Tibial nerve (tissue), 4 donors: ENCODE measurements at places on chromosomes 13 and 19.
A peak's percentile ranks its signal among the peaks of the same experiment; 100 is the strongest.

DNA sequence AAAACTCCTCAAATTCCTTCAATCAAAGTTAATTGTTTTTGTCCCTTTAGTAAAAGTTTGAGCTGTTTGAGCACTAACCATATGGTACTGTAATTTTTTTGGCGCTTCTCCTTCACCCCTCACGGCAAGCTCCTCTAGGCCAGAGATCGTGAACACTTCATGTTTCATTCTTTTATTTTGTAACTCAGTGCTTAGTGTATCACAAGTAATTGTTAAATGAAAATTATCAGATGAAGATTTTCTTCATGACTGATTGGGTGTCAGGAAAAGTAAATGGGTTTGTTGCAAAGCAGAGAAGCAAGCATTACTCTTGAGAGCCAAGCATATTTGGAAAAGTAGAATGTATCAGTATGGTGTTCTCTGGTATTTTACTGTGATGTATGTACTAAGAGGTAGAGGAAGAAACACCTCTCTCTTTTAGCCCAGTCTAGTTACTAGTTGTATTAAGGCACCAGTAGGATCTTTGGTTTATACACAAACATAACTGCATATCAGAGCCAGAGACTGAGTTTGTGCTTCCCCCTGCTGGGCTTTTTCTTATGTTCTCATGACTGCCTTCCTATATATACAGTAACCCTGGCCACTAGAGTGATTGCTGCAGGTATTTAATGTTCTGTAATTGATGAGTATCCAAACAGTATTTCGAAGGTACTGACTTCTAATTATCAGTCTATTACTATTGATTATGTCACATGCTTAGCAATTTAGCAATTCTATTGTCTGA, 202.3 kb upstream of the KLHL1 start:
- H3K4me3 ChIP-seq, result no peak overlapping the region
- H3K27ac ChIP-seq, result no peak overlapping the region
- no peaks in the 10 kb centered on the region for H3K27me3 ChIP-seq
- DNase-seq, result no peak
- H3K36me3 ChIP-seq, result no peaks in the 10 kb centered on the region

GRCh38 chr13:31093145-31093885, 68.4 kb downstream of the HSPH1 start:
- H3K4me3 ChIP-seq, result no peak overlapping the region
- H3K4me1 ChIP-seq, result no peaks in the 10 kb centered on the region
- no peak overlapping the region for H3K27ac ChIP-seq
- no peak for DNase-seq

DNA sequence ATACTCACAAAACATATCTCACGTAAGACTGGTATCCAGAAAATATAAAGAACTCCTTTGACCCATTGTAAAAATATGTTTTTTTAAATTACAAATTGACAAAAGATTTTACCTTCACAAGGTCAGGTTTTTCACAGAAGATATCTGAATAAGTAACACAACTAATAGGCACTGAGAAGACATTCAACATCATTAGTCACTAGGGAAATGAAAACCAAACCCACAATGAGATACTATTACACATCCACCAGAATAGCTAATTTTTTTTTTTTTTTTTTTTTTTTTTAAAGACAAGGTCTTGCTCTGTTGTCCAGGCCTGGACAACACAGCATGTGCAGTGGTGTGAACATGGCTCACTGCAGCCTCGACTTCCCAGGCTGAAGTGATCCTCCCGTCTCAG, 157.5 kb downstream of the MIPEP start:
- no peak overlapping the region for H3K4me3 ChIP-seq
- no peak overlapping the region for H3K27ac ChIP-seq
- H3K36me3 ChIP-seq, result peaks cover 25% of the 10 kb centered on the region
- no peaks in the 10 kb centered on the region for H3K4me1 ChIP-seq
- H3K27me3 ChIP-seq, result no peaks in the 10 kb centered on the region

DNA sequence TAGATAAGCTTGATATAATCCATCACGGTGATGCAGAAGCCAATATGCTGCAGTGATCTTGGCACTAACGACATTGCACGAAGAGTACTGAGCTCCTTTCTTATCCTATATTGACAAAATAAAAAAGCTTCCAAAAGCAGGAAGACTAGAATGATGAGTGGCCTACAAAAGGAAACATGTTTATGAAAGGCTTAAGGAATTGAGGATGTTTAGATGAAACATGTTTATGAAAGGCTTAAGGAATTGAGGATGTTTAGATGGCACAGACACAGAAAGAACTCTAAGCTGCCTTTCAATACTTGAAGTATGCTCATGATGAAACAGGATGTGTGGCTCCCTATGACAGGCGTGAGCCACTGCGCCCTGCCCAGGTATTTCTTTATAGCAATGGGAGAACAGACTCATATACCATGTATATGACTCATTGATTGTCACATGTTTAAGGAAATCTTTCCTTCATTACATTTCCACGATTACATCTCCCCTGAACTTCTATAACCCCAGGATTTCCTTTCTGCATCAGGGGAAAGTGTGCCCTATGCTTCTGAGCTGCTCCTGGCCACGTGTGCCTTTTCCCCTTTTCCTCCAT, 690.8 kb upstream of the ARGLU1 start:
- no peaks in the 10 kb centered on the region for H3K4me1 ChIP-seq
- no peak for DNase-seq
- no peak overlapping the region for H3K27ac ChIP-seq

DNA sequence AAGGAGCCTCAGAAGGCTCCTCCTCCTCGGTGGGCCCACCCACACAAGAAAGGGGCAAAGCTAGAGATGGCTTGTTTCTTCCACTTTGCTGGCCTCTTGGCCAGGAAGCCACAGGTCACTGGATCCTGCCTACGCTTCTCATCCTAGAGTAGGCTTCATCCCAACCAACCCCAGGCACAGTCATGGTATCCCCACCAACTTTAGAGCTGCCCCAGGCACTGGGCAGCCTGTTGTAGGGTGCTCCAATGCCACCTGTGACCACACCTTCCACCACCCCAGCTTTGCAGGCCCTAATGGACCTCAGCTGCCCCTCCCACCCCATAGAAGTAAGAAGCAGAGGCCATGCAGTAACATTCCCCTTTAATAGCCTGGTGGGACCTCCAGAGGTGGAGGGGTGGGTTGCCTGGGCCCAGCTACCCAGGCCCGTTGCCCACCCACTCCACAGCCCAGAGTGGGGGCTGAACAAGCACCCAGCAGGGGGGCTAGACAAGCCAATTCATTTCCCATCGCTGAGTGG, 522 bp upstream of the CHMP2A start:
- H3K4me1 ChIP-seq, result peaks cover 5% of the 10 kb centered on the region
- no peaks in the 10 kb centered on the region for H3K36me3 ChIP-seq
- DNase-seq, result no peak
- peak overlapping the region; percentile 93 for H3K27ac ChIP-seq
- H3K4me3 ChIP-seq, result peak overlapping the region; percentile 80
- no peaks in the 10 kb centered on the region for H3K27me3 ChIP-seq

DNA sequence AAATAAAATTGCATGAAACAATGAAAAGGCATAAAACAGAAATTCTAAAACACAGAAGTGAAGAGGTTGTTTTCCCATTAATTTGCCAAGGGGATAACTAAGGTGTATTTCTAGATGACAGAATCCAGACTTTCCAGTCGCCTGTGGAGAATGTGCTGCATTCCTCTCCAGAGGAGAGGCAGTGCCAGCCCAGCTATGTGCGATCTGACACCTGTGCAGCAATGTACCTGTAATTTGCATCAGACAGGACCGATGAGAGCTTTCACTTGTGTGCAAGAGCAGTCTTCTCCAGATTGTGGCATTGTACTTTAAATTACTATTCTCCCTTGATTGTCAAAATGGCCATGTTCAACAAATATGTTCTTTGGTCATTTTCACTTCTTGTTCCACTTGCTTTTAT, 1037.9 kb downstream of the EFNB2 start:
- no peaks in the 10 kb centered on the region for H3K36me3 ChIP-seq
- no peak overlapping the region for H3K4me3 ChIP-seq
- no peaks in the 10 kb centered on the region for H3K27me3 ChIP-seq
- no peaks in the 10 kb centered on the region for H3K4me1 ChIP-seq

DNA sequence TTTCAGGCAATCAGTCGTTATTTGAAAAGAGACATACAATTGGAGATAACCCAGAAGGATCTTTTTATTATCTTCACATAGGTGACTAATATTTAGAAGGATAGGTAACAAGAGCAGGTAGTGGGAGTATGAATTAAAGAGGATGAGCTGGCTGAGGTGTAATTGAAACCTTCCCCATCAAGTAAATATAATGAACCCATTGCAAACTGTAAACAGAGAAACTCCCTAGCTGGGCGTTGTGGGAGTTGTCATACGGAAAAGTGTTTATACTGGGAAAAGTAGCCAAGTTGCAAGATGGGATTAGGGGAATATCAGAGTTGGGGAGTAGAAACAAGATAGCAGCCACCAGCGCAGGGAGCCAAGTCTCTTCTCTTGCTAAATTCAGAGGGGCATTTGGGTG, 448.4 kb downstream of the COG6 start:
- DNase-seq, result no peak
- H3K4me1 ChIP-seq, result no peaks in the 10 kb centered on the region
- H3K4me3 ChIP-seq, result no peak overlapping the region
- no peaks in the 10 kb centered on the region for H3K36me3 ChIP-seq

DNA sequence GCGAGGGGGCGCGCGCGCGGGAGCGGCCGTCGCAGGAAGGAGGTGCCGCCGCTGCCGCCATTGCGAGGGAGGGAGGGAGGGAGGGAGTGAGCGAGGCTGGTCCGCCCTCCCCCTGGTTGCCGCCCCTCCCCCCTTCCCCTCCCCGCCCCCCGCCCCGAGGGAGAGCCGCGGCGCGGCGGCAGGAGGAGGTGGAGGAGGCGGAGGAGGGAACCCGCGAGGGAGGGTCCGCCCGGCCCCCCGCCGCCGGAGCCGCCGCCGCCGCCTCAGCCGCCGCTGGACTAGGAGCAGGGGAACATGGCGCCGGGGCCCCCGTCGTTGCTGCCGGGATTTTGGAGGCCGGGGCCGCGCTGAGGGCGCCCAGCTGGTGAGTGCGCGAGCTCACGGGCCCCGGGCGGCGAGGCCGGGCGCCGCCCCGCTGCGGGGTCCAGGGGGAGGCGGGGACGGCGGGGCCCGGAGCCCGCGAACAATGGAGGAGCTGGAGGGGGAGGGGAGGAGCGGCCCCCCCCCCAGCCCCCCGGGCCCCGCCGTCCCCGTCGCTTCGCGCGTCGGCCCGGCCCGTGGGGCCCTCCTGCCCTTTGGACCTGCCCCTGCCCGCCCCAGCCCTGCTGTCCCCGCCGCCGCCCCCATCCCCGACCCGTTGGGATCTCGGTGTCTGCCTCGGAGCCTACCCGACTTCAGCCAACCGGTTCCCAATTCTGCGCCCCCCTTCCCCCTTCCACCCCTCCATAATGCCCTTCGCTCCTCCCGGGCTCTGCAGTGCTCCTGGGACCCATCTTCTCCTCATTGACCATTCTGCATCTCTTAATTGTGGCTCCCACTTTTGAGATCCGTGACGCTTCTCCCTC, at the start of gene ARHGAP35:
Gene ARHGAP35 (plus strand): TSS at position 152 of the 845 bp plus-strand sequence. CDS start 57,679 bp downstream, outside the sequence.
- no peaks in the 10 kb centered on the region for H3K27me3 ChIP-seq
- H3K4me3 ChIP-seq, result peak within 1 kb of the TSS; percentile 65
- H3K4me1 ChIP-seq, result no peaks in the 10 kb centered on the region
- H3K27ac ChIP-seq, result peak within 1 kb of the TSS; percentile 99
- DNase-seq, result no peak

GRCh38 chr13:79939689-79940088, 401.2 kb downstream of the SPRY2 start:
- H3K4me3 ChIP-seq, result no peak overlapping the region
- H3K27me3 ChIP-seq, result no peaks in the 10 kb centered on the region
- peaks cover 11% of the 10 kb centered on the region for H3K4me1 ChIP-seq
- H3K36me3 ChIP-seq, result no peaks in the 10 kb centered on the region
- no peak overlapping the region for H3K27ac ChIP-seq

GRCh38 chr13:61149331-61149730, 266.3 kb downstream of the PCDH20 start:
- no peak overlapping the region for H3K4me3 ChIP-seq
- H3K36me3 ChIP-seq, result no peaks in the 10 kb centered on the region
- no peaks in the 10 kb centered on the region for H3K27me3 ChIP-seq
- H3K27ac ChIP-seq, result no peak overlapping the region
- DNase-seq, result no peak
- H3K4me1 ChIP-seq, result no peaks in the 10 kb centered on the region

- H3K4me1 ChIP-seq, result peaks cover 96% of the 10 kb centered on the region
- DNase-seq, result no peak
- no peaks in the 10 kb centered on the region for H3K36me3 ChIP-seq
- peak overlapping the region; percentile 30 for H3K27ac ChIP-seq
- H3K27me3 ChIP-seq, result no peaks in the 10 kb centered on the region
Observed at GRCh38 chr19:13037161-13037560, 41.9 kb downstream of the NFIX start.

- peak; percentile 89 for DNase-seq
- H3K27me3 ChIP-seq, result no peaks in the 10 kb centered on the region
- peak overlapping the region; percentile 95 for H3K27ac ChIP-seq
Observed at GRCh38 chr13:49308097-49308875, 60.6 kb downstream of the CDADC1 start.

- peaks cover 33% of the 10 kb centered on the region for H3K4me1 ChIP-seq
- H3K4me3 ChIP-seq, result no peak overlapping the region
- DNase-seq, result no peak
Observed at GRCh38 chr13:87669379-87669978, 1.7 kb upstream of the SLITRK5 start.

GRCh38 chr13:50412046-50412617, 396.9 kb downstream of the KCNRG start:
- H3K4me3 ChIP-seq, result no peak overlapping the region
- no peaks in the 10 kb centered on the region for H3K27me3 ChIP-seq
- no peak for DNase-seq
- H3K4me1 ChIP-seq, result no peaks in the 10 kb centered on the region
- peak overlapping the region; percentile 28 for H3K27ac ChIP-seq

DNA sequence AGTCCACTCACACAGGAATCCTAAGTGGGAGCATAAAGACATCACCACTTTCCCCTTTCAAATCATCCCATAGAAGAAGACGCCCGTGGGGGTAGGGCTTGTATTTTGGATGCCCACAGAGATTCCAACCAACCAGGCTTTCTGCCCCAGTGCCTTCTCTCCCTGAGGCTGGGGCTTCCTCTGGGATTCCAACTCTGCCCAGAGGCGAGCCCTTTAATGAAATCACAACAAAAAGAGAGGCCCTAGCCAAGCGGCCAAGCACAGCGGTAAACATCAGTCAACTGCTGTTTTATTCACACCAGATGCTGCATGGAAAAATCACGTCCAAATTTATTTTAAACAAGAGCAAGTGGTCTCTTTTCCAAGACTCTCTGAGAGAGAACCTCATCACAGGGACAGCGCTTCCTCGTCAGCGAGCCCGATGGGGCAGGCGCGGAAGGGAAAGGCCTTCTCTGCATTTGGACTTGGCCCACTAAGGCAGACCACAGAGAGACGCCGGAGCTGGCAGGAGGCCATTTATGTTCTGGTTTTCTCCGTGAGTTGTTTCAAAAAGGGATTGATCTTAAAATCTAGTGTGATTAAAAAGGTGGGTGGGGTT, 31.5 kb downstream of the ADPRHL1 start:
- no peak overlapping the region for H3K27ac ChIP-seq
- H3K4me1 ChIP-seq, result peaks cover 13% of the 10 kb centered on the region
- no peak overlapping the region for H3K4me3 ChIP-seq
- peak; percentile 50 for DNase-seq
- H3K27me3 ChIP-seq, result no peaks in the 10 kb centered on the region
- no peaks in the 10 kb centered on the region for H3K36me3 ChIP-seq
